GM06990 (cell line): ENCODE measurements at places on chromosomes 4 and X.

- DNase-seq, result peak; percentile 46
Measured at GRCh38 chr4:112327965-112328733, 31.0 kb downstream of the ALPK1 start.

GRCh38 chrX:79630033-79631009, 263.2 kb upstream of the ITM2A start:
- DNase-seq, result peak; percentile 5

GRCh38 chr4:150280081-150280895, 202.0 kb downstream of the DCLK2 start:
- DNase-seq, result no peak

- DNase-seq, result no peak
Measured at GRCh38 chr4:25750874-25751273, 95.2 kb downstream of the SLC34A2 start.

DNA sequence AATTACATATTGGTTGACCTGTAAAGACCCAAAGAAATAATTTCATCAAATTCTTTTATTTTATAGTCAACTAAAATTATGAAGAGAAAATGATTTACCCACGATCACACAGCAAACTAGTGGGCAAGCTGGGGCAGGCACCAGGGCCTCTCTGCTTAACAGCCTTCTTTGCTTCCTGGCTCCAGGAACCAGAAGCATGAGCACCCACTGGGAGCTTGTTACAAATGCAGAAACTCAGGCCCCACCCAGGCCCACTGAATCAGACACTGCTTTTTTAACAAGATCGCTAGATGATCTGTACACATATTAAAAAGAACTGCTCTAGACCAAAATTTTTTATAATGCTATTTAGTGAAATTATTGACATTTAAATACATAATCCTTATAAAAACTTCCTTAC, 95.0 kb downstream of the GEMIN8 start:
- no peak for DNase-seq

DNA sequence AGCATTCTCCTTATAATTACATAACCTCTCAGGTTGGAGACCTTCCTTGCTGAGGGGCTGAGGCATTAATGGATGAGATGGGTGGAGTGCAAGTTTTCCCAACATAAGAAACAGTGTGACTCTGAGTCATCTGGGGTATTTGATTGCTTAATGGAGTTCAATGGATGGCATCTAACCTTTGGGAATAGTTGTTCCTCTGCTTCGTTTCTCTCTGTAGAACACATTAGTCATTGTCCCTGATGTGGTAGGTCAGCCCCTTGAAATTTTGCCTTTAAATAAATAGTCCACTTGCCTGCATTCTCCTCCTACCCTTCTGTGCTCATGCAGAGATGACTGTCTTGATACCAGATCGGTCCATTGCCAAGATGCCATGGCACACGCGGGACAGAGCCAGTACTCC, 38.6 kb downstream of the SLITRK2 start:
- DNase-seq, result no peak
